ENCODE measurements at places on chromosomes 1 and 21.

- no peak for DNase-seq
Observed at GRCh38 chr1:192958871-192959270, 100.3 kb downstream of the UCHL5 start.

DNA sequence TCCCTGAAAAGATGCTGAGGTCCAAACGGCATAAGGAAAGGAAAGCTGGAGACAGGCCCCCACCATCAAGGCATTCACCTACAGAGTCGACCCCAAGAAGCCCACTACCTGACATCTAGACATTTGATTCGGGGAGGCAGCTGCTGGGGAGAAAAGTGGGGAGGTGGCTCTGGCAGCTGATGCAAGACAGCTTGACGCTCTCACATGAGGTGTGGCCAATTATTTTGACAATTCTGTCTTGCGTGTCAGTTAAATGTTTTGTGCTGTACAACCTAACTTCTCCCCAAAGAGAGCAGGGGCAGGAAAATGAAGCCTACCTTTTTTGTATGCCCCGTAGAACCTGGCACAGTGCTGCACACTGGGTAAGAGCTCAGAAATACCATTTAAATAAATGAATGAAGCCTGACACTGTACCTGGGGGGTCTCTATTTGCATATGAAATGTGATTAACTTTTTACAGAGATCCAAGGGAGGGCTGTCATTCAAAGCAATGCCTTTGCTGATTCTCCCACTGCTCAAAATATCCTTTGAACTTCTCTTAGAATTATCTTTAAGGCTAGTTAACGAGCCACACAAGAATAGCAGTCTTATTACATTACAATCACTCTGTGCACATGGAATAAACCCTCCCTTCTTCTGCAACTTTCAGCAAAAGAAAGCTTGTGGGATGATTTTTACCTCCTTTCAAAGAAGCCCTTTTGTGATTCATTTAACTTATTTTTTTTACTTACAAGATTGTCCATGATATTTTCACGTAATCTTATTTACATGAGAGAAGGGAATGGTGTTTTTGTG, 163.2 kb downstream of the TNR start:
- DNase-seq, result no peak

DNA sequence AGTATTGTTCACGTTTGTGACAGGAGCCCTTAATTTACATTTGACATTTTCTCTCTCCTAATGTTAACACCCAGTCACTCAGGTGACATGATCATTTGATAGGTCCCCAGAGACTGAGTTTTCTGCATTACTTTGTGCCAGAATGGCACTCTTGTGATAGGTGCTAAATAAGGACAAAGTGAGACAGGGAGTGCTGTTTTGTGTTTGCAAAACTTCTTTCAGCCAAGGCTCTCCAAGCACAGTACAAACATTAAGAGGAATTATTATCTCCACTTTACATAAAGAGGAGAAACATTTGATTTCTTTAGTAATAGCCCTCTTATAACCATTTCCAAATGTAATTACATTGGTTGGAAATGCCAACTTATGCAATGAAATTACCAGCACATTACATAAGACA, 355.2 kb downstream of the NTNG1 start:
- DNase-seq, result no peak

- no peak for DNase-seq
Observed at GRCh38 chr1:57898531-57898930, 474.7 kb upstream of the DAB1 start.

- DNase-seq, result no peak
Observed at GRCh38 chr1:29713857-29714256, 477.5 kb downstream of the PTPRU start.

All from nucleus accumbens (tissue), 56 donors.